ENCODE measurements at places on chromosomes 1 and 21.

GRCh38 chr1:16999863-17000262 lies 11.9 kb downstream of the ATP13A2 start:
- no peak for DNase-seq

- DNase-seq, result no peak
Observed at GRCh38 chr1:234240680-234241079, 132.6 kb upstream of the COA6 start.

DNA sequence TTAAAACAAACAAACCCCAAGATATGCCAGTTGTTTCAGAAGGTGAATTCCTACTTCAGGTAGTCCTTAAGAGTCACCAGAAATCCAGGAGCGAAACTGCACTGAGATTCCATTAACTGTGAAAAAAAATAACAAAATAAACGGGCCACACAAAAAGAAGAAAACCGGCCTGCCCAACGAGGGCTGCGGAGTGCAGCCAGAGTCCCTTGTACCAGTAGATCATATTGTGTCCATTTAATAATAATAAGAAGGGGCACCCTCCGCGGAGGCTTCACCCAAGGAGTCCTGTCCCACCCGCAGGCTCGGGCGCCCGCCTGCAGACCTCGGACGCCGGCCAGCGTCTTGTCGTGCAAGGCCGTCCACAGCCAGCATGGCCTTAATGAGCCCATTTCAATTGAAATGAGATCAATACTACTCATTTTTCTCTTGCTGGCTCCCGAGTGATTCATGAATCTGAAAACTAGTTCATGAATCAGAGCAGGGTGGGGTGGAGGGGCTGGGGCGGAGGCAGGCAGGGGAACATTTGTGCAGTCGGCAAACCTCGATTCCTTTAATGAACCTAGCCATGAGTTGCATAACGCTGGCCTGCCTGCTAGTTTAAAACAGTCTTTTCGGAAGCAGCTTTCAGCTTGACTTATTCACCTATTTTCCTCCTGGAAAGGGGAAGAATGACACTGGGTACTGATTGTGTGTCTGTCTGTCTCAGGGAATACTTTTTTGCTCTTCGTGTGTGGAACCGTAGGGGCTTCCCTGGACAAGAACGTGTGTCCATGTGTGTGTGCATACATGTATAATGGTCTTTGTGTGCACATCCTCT lies 113.1 kb upstream of the IRF2BP2 start:
- DNase-seq, result no peak

- no peak for DNase-seq
Observed at GRCh38 chr1:67571901-67572593, 113.0 kb upstream of the GADD45A start.

GRCh38 chr1:151372058-151372934 lies at the start of gene SELENBP1:
Gene SELENBP1, minus strand, starts transcription at chr1:151372705. Its CDS starts 64 bp downstream, at chr1:151372641.
- no peak for DNase-seq

GRCh38 chr1:154420961-154421924 lies 16.1 kb downstream of the IL6R start:
- DNase-seq, result no peak

- DNase-seq, result no peak
Observed at GRCh38 chr1:37171691-37172090, 137.4 kb upstream of the GRIK3 start.

DNA sequence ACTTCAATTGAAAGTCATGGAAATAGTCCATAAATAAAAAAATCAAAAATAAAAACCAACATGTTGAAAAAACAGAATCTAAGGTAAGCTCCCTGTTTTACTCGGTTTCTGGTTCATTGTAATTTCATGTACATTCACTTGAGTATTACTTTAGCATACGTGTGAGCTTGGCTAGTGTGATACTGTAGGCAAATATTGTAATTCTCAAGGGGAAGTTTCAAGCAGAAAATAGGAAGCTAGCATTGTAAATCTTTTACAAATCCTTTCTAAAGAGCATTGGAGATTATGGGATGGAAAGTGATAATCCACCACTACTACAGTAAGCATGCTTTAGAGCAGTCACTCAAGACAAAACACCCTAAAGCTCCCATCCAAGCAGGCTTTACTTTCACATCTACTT lies 3.3 kb upstream of the LPAR3 start:
- no peak for DNase-seq

DNA sequence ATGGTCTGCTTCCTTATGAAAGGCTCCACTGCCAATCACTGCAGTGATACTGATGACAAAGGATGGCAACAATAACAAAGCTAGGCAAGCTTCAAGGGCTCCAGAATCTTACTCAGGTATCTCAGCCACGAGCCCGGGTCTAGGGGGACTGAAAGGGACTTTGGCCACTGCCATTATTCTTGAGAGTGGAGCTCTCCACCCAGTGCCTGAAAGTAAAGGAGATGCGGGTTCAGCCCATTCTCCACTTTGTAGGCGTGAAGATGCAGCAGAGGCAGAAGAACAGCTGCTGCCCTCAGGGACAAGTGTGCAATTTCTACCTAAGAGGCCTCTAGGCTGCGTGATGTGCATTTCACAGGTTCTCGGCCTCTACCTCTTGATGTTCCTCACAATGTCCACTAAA lies 31.4 kb upstream of the SLAMF9 start:
- DNase-seq, result no peak

DNA sequence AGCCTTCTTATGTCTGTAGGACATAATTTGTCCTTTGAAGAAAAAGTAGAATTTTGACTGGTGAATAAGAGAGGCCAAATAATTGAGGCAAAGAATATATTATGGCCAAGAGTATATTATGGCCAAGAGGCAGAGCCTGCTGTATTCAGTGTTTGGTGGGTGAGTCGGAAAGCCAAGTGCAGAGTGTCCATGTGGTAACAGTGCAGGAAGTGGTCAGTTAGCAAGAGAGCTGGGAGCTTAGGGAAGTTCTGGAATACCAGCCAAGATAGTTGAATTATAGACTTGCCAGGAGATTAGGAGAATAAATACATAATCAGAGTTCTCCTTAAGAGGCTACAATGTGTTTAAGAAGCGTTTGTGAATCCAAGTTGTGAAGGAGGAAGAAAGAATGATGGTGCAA lies 131.5 kb upstream of the LMO4 start:
- DNase-seq, result no peak

GRCh38 chr1:19427087-19427781 lies 58.1 kb downstream of the CAPZB start:
- DNase-seq, result no peak

- DNase-seq, result no peak
Observed at GRCh38 chr1:211469113-211469512, 22.8 kb downstream of the RD3 start.

- DNase-seq, result peak; percentile 20
Observed at GRCh38 chr1:206050655-206051235, 2.2 kb upstream of the RHEX start.

DNA sequence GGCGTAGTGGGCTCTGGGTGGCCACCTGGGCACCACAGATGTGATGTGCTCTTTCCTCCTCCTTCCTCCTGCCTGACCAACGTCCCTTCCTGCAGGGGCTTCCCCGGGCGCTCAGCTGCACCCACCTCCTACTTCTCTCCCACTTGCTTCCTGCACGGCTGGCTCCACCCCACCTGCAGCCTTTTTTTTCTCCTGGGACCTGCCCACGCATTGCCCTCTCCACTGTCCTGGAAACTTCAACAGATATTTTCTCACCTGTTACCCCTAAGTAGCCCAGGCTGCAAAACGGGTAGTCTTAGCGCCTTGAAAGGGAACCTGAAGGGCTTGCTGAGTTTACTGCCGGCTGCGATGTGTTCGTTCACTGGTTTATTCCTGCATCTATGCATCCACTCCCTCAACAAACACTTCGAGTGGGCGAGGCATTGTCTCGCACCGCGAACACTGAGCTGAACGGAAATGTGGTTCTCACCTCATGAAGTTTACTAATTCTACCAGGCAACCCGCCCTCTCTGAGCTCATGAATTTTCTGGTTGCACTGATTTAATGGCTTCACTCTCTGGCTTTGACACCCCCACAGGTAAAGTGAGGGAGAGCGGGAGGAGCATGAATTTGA lies 23.6 kb downstream of the ZBTB18 start:
- DNase-seq, result peak; percentile 58

DNA sequence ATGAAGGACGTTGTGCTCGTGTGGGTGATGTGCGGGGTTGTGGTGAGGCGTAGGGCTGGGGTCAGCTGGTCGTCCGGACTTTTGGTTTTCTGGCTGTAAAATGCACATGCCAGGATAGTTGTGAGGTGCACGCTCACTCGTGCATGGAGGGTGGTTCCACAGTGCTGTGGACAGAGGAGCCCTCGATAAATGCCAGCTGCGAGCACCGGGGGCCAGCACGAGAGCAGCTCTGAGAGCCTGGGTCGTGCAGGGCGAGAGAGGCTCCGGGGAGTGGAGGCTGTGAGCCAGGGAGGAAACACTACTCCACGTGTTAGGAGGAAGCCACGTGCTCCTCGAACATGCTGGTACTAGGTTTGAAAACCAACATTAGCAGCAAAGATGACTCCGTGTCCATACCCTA lies 39.4 kb downstream of the COL18A1 start:
- no peak for DNase-seq

DNA sequence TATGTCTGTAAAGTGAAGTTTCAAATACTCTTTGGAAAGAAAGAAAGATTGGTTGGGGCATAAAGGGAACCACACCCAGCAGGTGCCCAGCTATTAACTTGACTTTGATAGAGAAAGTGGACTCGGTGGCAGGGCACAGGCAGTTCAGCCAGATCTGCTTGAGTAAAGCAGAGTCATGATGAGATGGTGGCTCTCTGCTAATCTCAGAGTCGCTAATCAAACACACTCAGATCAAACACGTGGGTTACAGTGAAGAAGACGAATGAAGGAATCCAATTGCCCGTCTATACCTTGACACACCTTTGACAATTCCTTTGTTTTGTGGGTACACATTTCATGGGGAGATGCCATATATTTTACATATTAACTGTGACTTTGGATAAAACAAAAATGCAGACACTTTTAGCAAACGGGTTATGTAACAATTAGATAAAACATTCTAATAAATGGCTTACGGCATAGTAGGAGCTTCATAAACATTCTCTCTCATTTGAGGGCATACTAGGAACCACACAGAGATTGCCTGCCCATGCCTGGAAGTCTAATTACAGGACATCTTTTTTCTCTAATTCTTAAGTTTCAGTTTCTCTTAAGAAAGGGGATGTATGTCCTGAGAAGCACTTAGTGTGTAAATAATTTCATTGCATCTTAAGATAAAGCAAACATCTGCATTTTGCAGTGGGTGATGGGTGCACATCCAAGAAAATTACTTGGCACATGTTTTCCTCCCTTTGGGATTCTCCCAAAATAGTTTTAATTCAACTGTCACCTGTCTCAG lies 7.2 kb downstream of the CBR1 start:
- DNase-seq, result no peak

- DNase-seq, result no peak
Observed at GRCh38 chr21:29958551-29958950, 18.8 kb upstream of the GRIK1 start.

- DNase-seq, result no peak
Observed at GRCh38 chr1:36778740-36779139, 255.6 kb downstream of the GRIK3 start.

DNA sequence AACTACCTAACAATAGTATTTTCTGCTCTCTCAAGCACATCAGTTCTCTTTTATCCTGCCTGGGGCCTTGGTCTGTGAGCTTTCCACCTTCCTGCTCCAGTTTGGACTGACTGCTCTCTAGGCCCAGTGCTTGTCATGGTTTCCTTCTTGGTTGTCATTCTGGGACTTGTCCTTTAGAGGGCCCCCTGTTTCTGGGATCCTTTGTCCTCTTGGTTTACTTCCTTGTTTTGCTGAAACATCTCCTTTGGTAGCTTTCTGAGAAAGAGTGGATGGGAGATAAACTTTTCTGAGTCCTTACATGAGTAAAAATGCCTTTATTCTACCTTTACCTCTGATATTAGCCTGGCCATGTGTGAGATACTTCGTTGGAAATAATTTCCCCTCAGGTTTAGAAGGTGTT lies 4.7 kb downstream of the SLC1A7 start:
- no peak for DNase-seq

GRCh38 chr1:178933709-178934490 lies 63.0 kb upstream of the ANGPTL1 start:
- DNase-seq, result no peak

DNA sequence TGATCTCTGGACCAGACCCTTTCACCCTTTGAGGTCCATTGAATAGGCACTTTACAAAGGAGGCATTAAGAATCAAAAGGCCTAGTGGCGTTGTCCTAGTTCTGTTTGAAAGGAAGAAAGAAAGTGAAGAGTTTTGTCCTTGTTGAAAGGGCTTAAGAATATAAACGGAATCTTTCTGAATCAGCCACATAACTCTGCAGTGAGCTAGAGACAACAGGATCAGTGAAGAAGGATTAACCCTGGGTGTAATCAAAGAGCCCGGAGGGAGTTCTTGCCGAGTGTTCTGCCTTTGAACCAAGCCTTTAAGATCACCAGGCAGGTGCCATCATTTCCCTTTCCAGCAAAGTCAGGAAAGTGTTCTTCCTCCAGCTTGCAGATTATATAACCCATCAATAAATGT lies 54.8 kb upstream of the CNTN2 start:
- no peak for DNase-seq

- DNase-seq, result no peak
Observed at GRCh38 chr1:201260236-201260590, 23.1 kb upstream of the PKP1 start.

DNA sequence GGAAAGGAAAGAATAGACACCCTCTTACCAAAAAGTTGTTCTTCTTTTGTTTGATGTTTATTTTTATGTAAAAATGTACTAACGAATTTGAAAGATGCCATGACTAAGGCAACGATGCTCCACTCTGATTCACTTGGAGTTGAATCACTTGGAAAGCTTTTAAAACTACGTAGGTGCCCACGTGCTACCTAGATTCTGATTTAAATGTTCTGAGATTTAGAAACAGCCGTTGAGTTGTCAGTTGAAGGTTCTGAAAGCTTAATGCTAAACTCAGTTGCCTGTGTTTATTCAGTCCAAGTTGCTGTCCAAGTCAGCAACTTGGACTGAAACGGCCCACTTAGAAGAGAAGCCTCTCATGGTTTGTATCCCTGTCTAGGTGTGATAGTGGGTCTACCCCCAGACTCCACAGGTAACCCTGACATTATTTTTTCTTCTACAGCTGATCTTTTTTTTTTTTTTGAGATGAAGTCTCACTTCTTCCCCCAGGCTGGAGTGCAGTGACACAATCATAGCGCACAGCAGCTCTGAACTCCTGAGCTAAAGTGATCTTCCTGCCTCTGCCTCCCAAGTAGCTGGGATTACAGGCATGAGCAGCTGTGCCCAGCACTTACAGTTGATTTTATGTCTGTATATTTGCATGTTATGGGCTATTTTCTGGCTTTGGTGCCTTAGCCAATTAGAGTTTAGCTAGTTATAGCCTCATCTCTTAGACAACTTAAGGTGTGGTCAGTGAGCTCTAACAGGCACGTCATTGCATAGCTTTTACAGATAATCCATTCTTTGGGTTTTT lies 1.4 kb upstream of the VAMP4 start:
- DNase-seq, result no peak

DNA sequence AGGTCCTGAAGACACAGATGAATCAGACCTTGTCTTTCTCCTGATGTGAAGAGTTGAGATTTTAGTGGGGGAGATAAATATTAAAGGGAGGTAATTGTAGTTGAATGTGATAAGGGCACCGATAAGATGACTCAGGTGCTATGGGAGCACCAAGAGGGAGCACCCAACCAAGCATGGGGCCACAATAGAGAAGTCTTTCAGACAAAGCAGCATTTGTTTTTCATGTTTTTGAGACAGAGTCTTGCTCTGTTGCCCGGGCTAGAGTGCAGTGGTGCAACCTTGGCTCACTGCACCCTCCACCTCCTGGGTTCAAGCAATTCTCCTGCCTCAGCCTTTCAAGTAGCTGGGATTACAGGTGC lies 16.2 kb downstream of the SZT2 start:
- DNase-seq, result no peak

GRCh38 chr1:54384918-54385726 lies 21.1 kb downstream of the SSBP3 start:
- DNase-seq, result no peak

GRCh38 chr1:9612871-9613624 lies 24.3 kb downstream of the TMEM201 start:
- DNase-seq, result no peak
